Motor neuron (in vitro differentiated cells): ENCODE measurements at places on chromosomes 2 and 18. TPM values are rescaled to one million over a fixed set of nuclear protein-coding genes. Genes with fewer than 3 reads are reported as not detected.
A peak's percentile ranks its signal among the peaks of the same experiment; 100 is the strongest.

DNA sequence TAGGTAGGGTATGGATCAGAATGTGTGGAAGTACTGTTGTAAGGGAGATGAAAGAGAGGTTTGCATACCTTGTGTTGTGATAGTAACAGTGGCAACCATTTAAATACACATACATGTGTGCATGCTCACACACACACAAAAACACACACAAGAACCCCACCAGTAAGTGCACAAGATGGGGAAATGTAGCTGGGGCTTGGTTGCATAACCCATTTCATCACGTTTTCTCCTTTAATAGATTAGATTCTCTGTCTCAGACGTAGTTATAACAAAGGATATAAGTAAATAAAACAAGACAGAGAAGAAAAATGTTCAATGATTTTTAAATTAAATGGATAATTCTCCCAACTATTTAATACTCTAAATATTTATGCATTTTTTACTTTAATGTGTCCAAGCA, 13.4 kb downstream of the ARHGAP15 start:
- ATAC-seq: no peak

Gene CABYR
- 4.2 and 6.5 TPM in 2 replicates for total RNA-seq

- ATAC-seq: no peak
Observed at GRCh38 chr2:132811148-132811915, 141.3 kb upstream of the LYPD1 start.

DNA sequence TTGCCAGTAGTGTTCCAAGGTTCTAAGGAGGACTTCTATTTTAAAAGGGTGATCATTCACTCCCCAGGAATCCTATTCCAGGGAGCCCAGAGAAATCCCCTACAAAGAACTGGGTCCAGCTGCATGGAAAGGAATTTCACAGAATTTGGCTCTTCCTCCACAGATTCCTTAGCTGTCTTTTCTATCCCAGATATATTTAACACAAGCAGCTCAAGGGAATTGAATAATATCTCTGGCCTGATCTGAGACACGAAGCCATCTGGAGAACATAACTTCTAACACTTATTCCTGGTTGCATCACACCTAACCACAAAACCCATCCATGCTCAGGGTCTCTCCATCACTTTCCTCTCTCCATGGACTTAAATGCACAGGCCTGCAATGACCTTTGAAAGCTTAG, 306.7 kb upstream of the ACVR2A start:
- ATAC-seq: no peak

GRCh38 chr2:11356764-11357163, 12.3 kb upstream of the ROCK2 start:
- ATAC-seq: no peak

- ATAC-seq: no peak
Observed at GRCh38 chr2:68687018-68687417, 43.6 kb downstream of the PROKR1 start.

GRCh38 chr18:31741097-31741735, 19.5 kb downstream of the SLC25A52 start:
- no peak for ATAC-seq

GRCh38 chr2:206614811-206615210, 27.5 kb upstream of the FAM237A start:
- ATAC-seq: peak; percentile 43

GRCh38 chr2:174667250-174667860, 69.8 kb upstream of the WIPF1 start:
- no peak for ATAC-seq

GRCh38 chr2:15163326-15163725, 397.8 kb downstream of the NBAS start:
- ATAC-seq: no peak

- no peak for ATAC-seq
Observed at GRCh38 chr2:207385903-207386302, 143.9 kb upstream of the CREB1 start.

- ATAC-seq: no peak
Observed at GRCh38 chr2:3244486-3244885, 133.1 kb downstream of the EIPR1 start.

DNA sequence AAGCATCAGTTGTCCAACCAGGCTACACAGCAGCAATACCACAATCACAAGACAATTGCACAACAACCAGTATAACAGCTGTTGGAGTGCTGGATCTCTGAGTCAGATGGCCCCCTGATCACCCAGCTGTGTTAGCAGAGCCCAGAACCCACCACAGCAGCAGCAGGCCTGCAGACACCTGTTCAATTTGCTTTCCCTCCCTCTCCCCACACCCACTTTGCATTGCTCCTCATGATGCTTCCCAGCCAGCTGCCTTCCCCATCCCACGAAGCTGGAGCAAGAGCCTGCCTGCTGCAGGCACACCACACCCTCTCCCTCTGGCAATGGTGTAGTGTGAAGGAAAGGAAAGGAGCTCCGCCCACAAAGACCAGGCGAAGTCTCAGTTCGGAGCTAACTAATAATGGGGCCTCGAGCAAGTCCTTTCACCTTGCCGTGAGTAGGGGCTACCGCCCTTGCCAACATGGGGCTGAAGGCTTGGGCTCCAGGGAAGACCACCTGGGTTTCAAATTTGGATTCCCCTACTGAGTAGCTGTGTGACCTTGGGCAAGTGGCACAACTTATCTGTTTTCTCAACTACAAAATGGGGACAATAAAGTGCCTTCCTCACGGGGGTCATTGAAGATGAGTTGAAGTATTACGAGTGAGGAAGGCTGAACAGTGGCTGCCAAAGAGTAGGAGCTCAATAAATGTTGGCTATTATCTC, 19.4 kb upstream of the ZBTB7C start:
- ATAC-seq: no peak

- no peak for ATAC-seq
Observed at GRCh38 chr18:23209796-23210195, 74.5 kb downstream of the CABLES1 start.

Gene GNAL
- total RNA-seq: 0.85 and 1.9 TPM in 2 replicates

DNA sequence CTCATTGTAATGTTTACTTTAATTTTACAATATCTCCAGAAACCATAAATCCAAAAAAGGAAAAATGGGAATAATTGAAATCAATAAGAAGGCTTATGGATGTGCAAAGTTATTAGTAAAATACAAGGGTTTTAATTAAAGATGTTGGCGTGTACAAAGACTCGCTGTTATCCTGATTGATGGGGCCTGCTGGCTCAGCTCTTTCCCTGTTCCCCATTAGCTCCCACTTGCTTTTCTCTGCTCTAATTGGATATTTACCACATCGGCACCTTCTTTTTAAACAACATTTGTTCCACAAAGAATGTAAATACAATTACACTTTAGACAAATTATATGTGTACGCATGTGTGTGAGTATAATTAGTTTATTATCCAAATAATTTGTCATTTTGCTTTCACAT, 796.6 kb downstream of the ERBB4 start:
- no peak for ATAC-seq

Gene GREB1L
- 1.4 and 1.6 TPM in 2 replicates for total RNA-seq

Gene ATP5F1A
- total RNA-seq: 538 and 549 TPM in 2 replicates

Gene SLC40A1
- 3.8 and 4.7 TPM in 2 replicates for total RNA-seq

GRCh38 chr2:227004482-227004881, 159.5 kb downstream of the COL4A4 start:
- no peak for ATAC-seq

DNA sequence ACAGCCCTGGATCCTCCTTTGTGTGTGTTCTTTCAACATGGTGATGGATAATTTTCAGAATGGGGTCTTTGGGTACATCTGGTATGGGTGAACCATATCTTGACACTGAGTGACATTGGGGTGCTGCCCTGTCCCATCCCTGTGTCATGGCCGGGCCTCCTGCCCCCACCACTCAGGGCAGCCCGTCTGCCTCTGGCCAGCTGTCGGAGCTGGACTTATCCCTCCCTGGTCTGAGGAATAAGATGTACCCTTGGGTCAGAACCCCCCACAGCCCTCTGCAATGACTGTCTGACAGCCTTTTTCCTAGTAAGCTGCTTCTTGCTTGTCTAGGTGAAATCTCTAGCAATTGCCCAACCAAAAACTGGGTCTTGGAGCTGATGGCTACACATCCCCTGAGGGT, 142.9 kb downstream of the SH3RF3 start:
- no peak for ATAC-seq

- ATAC-seq: no peak
Observed at GRCh38 chr2:127355407-127356008, 32.3 kb downstream of the MAP3K2 start.

Gene PXDN
- 37.3 and 49.2 TPM in 2 replicates for total RNA-seq

Gene AQP12A
- not detected in 2 replicates for total RNA-seq

DNA sequence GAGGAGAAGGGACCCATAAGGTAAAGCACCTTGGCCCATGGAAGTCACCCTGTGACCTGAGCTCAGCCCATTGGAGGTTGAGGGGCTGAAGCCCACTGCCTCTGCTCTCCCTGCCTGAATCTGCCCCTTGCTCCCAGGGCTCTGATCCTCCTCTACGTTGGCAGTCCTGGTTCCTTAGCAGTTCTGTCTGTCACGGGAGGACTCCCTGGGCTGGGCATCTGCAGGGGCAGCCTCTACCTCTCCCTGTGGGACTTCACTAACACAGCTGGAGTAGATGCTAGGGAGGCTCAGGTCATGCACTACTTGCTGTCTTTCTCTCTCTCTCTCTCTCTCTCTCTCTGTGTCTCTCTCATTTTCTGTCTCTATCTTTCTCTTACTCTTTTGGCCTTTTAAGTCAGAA, 8.7 kb downstream of the GYPC start:
- no peak for ATAC-seq

Gene PIEZO2
- total RNA-seq: 2.4 and 2.5 TPM in 2 replicates

Gene C2orf66
- total RNA-seq: 0.27 and 0.56 TPM in 2 replicates

Gene IL1F10
- not detected in 2 replicates for total RNA-seq

- no peak for ATAC-seq
Observed at GRCh38 chr18:38571651-38572050, 1006.1 kb upstream of the CELF4 start.

DNA sequence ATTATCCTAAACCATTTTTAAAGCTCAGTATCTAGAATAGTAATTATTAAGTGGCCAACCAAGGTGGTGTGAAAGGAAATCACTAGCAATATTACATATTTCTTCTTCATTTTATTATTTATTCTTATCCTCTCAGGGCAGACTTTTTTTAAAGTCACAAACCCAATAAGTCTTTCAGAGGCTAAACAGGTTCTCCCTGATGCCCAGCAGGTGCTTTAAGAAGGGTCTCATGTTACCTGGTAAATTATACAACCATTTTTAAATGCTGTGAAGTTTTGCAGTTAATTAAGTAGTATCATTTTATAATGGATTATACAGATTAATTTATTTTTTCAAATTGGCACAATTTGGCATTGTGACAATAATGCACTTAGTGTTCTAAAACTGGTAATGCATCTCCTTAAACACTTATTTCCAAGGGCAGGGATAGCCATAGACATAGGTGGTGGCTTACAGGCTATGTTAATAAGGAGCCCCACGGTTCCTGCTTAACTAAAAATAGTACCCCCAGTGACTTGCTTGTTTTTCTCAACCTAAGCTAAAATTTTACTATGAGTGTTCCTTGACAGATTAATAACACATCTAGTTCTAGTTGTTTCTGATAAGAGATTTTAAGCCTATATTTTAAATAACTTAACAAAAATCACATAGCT, 67.0 kb downstream of the PMS1 start:
- no peak for ATAC-seq

DNA sequence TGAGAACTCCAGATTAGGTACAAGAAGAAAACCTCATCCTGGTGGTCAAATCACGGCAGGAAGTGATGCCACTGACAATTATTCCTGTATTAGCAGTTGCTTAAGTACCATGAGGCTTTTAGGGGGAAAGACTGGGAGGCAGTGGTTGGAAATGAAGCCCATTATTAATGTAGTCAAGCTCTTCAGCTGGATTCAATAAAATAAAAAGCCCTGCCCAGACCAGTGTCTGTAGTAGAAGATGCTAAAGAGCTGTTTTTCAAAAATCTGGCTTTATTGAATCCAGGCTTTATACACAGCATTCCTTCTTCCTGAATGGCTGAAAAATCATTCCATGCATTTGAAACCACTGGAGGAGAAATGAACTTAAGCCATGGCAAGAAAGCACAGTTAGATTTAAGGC, 155.2 kb downstream of the BCL2 start:
- no peak for ATAC-seq

Gene TUBA3E
- total RNA-seq: 0.19 and 0.49 TPM in 2 replicates

Gene SPR
- 0.69 and 0.92 TPM in 2 replicates for total RNA-seq

Gene GTF2A1L
- total RNA-seq: 0.27 and 0.63 TPM in 2 replicates

Gene PRPF40A
- total RNA-seq: 87.2 and 100 TPM in 2 replicates

Gene DQX1
- 0.31 and 0.81 TPM in 2 replicates for total RNA-seq

Gene EVX2
- total RNA-seq: 0.05 and 0.19 TPM in 2 replicates

DNA sequence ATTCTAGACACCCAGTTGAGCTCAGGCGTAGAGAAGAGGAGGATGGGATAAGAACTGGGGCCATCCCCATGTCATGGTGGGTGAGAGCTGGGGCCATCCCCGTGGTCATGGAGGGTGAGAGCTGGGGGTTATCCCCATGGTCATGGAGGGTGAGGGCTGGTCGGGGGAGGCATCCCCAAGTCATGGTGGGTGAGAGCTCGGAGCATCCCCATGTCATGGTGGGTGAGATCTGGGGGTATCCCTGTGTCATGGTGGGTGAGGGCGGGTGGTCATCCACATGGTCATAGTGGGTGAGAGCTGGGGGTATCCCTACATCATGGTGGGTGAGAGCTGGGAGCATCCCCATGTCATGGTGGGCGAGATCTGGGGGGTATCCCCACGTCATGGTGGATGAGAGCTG, 52.5 kb downstream of the IL1RL2 start:
- ATAC-seq: no peak

- no peak for ATAC-seq
Observed at GRCh38 chr2:232522623-232523401, 2.6 kb downstream of the PRSS56 start.

GRCh38 chr2:23445450-23445868, 60.5 kb downstream of the KLHL29 start:
- ATAC-seq: no peak

Gene SIX2
- total RNA-seq: 1.9 and 2.4 TPM in 2 replicates

Gene ALK
- 0.61 and 1.4 TPM in 2 replicates for total RNA-seq

DNA sequence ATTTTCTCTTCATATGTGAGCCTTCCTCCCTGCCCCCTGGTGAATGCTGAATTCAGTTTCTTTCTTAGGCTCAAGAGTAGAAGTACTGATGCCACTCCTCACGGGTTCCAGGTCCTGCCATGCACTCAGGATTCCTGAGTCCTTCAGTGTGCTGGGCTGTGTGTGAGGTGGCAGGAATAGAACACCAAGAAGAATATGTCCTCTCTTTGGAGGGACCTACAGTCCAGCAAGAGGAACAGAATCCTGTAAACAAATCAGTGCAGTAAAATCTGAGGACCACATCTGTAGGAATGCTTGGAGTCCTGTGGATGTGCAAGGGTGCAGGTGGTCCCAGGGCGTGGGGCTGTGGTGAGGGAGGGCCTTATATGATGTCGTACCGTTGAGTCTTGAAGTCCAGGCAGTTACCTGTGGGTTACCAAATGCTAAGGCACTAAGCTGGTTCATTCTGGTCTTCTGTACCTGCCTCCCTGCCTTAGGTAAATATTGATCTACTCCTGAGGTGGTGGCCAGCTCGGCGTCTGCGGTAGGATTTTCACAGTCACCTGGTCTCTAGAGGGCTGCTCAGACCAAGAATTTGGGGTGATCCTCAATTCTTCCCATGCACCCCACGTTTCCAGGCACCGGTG, 5.5 kb downstream of the ASAP2 start:
- ATAC-seq: no peak

GRCh38 chr2:9179572-9180201, 26.9 kb upstream of the ASAP2 start:
- peak; percentile 59 for ATAC-seq

GRCh38 chr2:152755029-152755428, 36.6 kb downstream of the ARL6IP6 start:
- no peak for ATAC-seq

- no peak for ATAC-seq
Observed at GRCh38 chr18:49935215-49935614, 121.9 kb upstream of the ACAA2 start.

- ATAC-seq: peak; percentile 20
Observed at GRCh38 chr2:209368914-209369313, 54.9 kb upstream of the MAP2 start.

Gene MGAT4A
- total RNA-seq: 14.6 and 15.0 TPM in 2 replicates
